Activated T-cell treated with anti-CD3 and anti-CD28 coated beads, Interleukin-2, amount 50 U/mL, for 72 hours (primary cell): ENCODE measurements at places on chromosomes 2 and 18. TPM values are rescaled to one million over a fixed set of nuclear protein-coding genes. Genes with fewer than 3 reads are reported as not detected.

GRCh38 chr2:217396165-217396564 lies 536.3 kb upstream of the TNP1 start:
- H3K4me1 ChIP-seq, result peaks cover 8% of the 10 kb centered on the region
- peaks cover 6% of the 10 kb centered on the region for H3K36me3 ChIP-seq
- no peak for DNase-seq
- H3K27me3 ChIP-seq, result no peaks in the 10 kb centered on the region
- H3K27ac ChIP-seq, result no peak overlapping the region

- no peaks in the 10 kb centered on the region for H3K27me3 ChIP-seq
- H3K4me3 ChIP-seq, result no peak overlapping the region
- H3K36me3 ChIP-seq, result no peaks in the 10 kb centered on the region
- no peak for DNase-seq
- H3K27ac ChIP-seq, result no peak overlapping the region
Observed at GRCh38 chr2:72515696-72516095, 310.1 kb downstream of the EXOC6B start.

DNA sequence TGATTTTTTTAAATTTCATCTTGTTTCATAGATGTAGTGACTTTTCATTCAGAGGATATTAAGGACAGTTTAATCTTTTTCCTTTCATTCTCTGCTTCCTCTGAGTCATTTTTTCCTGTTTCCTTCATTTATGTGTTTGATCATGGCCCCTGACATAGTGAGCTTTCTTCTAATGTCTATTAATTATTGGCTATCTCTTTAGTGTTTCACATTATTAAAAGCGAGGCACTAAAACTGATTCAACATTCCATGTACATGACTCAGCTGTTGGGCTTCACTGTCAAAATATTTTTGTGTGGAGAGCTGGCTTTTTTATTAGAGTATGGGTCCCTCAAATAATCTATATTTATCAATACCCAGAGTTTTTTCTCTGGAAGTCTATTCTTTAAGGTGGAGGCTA lies 125.8 kb downstream of the THSD7B start:
- no peak overlapping the region for H3K4me3 ChIP-seq
- no peak for DNase-seq
- H3K4me1 ChIP-seq, result no peaks in the 10 kb centered on the region
- no peaks in the 10 kb centered on the region for H3K36me3 ChIP-seq

- no peaks in the 10 kb centered on the region for H3K4me1 ChIP-seq
- no peak overlapping the region for H3K27ac ChIP-seq
- H3K4me3 ChIP-seq, result no peak overlapping the region
Observed at GRCh38 chr18:10230072-10230471, 224.4 kb upstream of the APCDD1 start.

GRCh38 chr2:186105016-186105724 lies 366.6 kb downstream of the FSIP2 start:
- no peak overlapping the region for H3K27ac ChIP-seq
- no peaks in the 10 kb centered on the region for H3K36me3 ChIP-seq
- no peaks in the 10 kb centered on the region for H3K4me1 ChIP-seq

DNA sequence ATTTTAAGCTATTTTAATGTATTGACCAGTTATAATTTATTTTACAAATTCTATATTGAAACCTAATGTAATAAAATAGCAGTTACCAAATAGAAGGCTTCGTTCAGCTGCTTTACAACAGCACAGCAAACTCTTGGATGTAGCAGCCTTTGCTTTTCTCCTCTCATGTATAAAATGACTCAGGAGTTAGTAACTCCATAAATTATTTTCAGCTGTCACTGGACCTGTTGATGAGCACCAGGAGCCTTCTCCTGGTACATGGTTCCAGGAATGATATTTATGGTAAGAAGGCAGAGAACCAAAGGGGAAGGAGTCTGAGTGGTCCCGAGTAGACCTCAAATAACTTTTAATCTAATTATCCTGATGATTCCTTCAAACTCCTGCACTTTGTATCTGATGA lies 256.4 kb upstream of the NETO1 start:
- no peak overlapping the region for H3K4me3 ChIP-seq
- H3K36me3 ChIP-seq, result no peaks in the 10 kb centered on the region
- H3K4me1 ChIP-seq, result no peaks in the 10 kb centered on the region
- no peak for DNase-seq
- no peak overlapping the region for H3K27ac ChIP-seq

GRCh38 chr2:7732497-7732896 lies 815.3 kb downstream of the RNF144A start:
- H3K4me1 ChIP-seq, result peaks cover 60% of the 10 kb centered on the region
- DNase-seq, result no peak
- no peaks in the 10 kb centered on the region for H3K27me3 ChIP-seq
- peaks cover 29% of the 10 kb centered on the region for H3K36me3 ChIP-seq
- H3K27ac ChIP-seq, result peak overlapping the region; percentile 79

DNA sequence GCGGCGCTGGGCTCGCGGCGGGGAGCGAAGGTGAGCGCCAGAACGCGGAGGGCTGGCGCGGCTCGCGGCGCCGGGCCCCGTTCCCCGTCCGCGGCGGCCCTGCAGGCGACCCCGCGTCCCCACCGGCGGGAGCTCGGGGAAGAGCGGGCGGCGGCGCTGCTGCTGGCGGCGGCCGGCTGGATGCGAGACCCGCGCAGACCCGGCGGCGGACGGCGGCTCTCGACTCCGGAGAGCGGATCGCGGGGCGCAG lies 213 bp downstream of the DOK6 start:
- H3K36me3 ChIP-seq, result no peaks in the 10 kb centered on the region
- no peak for DNase-seq

DNA sequence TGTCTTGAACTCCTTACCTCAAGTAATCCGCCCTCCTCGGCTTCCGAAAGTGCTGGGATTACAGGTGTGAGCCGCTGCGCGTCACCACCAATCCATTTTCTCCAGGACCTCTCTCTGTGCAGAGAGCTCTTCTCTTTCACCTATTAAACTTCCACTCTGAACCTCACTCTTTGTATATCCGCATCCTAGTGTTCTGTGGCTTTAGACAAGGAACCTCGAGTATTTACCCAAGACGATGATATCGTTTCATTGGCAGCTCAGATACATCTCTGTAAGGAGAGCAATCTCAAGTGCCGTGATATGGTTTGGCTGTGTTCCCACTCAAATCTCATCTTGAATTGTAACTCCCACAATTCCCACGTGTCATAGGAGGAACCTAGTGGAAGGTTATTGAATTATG lies 15.1 kb upstream of the WDR33 start:
- no peak overlapping the region for H3K4me3 ChIP-seq
- no peak for DNase-seq
- H3K27me3 ChIP-seq, result no peaks in the 10 kb centered on the region

The RBM43 gene
- 5.5 TPM for total RNA-seq

The RBKS gene
- total RNA-seq, result 5.8 TPM

The C1QL2 gene
- not detected for total RNA-seq

The RTP5 gene
- total RNA-seq, result 0.56 TPM
